GM12865 (cell line): ENCODE measurements at places on chromosomes 2 and 18.

DNA sequence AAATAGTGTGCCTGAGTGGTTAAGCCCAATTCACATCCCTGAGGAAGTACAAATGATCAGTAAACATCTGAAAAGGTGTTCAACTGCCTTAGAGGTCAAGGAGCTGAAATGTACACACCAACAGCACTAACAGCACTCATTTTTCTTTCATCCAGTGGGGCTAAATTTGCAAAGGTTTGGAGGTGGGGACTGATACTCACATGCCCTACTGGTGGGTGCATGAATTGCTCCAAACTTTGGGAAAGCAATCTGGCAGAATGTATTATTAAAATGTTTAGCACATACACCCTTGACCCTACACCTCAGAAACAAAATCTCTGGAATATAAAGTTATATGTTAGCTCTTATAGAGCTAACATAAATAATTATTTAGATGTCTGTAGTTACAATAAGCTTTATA lies 19.0 kb upstream of the FAM178B start:
- no peak for DNase-seq

- no peak for DNase-seq
These were observed 53.9 kb upstream of the CD302 start for GRCh38 chr2:159851941-159852340.

- no peak for DNase-seq
These were observed 1047.8 kb downstream of the SOCS6 start for GRCh38 chr18:71336576-71337210.

DNA sequence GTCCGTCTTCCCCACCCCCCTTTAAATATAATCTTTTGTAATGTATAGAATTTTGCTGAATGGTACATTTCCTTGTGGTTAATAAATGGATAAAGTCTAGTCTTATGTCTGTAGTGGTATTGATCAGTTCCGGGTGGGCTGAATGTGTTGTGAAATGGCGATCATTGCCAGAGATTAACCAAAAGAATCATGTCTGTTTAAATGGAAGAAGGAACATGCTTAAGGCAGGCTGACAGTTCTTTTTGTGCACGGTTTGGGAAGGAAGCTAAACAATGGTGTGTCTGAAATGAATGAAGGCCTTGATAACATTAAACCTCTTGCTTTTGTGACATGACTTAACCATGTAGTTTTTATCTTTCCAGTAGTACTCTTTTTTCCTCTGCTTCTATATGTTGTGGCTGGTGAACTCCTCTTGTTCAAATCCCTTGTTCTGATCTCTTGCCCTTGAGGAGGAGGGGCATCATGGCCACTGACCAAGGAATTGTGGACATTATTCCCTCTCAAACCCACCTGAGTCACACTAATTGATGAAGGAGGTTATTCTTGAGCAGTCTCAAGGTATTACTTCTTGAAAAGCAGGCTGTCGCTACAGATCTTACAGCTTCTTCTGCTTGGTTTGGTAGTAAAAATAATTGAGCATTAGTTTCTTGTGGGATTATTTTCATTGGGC lies 1.7 kb downstream of the ACVR2A start:
- DNase-seq, result no peak

DNA sequence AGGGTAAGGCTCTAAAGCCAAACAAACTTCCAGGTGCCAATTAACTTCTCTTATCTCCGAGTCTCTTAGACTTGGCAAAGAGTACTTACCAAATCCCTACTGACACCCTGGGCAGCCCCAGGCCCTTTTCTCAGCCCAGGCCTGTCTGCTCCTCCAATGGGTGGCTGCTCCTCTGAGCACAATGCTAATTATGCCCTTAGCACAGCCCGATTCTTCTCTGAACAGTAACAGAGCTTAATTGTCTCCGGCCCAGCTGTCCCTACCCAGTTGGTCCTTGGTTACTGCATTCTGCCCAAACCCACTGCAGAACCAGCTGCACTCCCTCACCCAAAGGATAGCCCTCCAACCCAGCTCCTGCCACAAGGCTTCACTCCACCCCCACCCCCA lies 110.3 kb downstream of the SMAD7 start:
- no peak for DNase-seq

- no peak for DNase-seq
These were observed 48.3 kb downstream of the ALPK2 start for GRCh38 chr18:58580623-58581022.

GRCh38 chr2:102063941-102064678 lies 72.3 kb downstream of the IL1R2 start:
- no peak for DNase-seq

GRCh38 chr2:84482603-84483002 lies 23.5 kb upstream of the SUCLG1 start:
- DNase-seq, result no peak

DNA sequence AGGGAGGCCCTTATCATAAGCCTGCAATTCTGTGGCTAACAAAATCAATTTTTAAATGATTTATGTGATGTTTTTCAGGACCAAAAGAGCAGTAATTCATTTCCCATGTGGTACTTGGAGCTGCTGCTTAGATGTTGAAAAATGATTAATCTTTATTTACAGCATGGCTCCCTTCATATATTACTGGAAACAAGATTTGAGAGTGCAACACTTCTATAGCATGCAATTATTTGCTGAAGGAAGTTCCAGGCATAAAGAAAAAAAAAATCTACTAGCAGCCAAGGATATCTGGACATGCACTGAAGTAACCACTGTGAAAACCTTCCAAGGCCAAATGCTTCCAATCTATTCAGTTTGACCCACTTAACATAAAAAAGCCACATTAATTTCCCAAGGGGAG lies 186.3 kb downstream of the SLC8A1 start:
- DNase-seq, result no peak

GRCh38 chr2:67015681-67016080 lies 381.5 kb upstream of the ETAA1 start:
- DNase-seq, result no peak
